ENCODE measurements at places on chromosomes 13 and 19.

- DNase-seq: no peak
Observed at GRCh38 chr13:30354493-30355383, 47.4 kb upstream of the KATNAL1 start.

DNA sequence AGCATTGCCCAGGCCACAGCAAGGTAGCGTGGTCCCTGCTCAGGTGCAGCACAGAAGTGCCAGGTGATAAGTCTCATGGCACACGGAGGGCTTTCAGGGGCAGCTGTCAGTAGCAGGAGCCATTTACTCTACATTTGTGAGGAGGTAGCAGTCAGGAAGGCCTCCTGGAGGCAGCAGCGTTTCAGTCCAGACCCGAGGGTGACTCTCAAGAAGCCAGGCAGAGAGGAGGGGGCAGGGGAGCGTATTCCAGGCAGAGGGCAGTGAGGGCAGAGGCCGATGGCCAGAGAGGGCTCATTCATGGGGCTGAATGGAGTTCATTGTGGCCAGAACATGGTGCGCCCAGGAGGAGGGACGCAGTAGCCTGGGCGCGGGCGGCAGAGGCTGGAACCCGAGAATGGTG is 8.9 kb downstream of the PIAS4 start:
- no peak for DNase-seq

GRCh38 chr13:101554420-101555125 is 102.1 kb downstream of the ITGBL1 start:
- DNase-seq: no peak

DNA sequence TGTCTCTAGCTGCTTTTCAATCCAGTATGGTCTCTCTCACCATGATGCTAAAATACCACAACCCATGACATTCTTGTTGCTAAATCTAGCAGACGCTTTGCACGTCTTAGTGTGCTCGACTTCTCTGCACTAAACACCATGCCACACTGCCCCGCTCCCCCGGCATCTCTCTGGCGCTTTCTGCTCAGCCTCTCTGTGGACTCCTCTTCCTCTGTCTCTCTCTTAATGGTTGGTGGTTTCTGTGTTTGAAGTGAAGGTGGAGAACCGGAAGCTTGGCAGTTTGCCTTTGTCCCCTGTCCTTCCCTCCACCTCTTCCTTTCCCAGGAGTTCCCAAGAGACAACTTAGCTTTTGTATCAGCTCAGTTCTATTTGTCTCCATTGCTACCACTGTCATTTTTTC is 8.8 kb downstream of the ERCC5 start:
- no peak for DNase-seq

DNA sequence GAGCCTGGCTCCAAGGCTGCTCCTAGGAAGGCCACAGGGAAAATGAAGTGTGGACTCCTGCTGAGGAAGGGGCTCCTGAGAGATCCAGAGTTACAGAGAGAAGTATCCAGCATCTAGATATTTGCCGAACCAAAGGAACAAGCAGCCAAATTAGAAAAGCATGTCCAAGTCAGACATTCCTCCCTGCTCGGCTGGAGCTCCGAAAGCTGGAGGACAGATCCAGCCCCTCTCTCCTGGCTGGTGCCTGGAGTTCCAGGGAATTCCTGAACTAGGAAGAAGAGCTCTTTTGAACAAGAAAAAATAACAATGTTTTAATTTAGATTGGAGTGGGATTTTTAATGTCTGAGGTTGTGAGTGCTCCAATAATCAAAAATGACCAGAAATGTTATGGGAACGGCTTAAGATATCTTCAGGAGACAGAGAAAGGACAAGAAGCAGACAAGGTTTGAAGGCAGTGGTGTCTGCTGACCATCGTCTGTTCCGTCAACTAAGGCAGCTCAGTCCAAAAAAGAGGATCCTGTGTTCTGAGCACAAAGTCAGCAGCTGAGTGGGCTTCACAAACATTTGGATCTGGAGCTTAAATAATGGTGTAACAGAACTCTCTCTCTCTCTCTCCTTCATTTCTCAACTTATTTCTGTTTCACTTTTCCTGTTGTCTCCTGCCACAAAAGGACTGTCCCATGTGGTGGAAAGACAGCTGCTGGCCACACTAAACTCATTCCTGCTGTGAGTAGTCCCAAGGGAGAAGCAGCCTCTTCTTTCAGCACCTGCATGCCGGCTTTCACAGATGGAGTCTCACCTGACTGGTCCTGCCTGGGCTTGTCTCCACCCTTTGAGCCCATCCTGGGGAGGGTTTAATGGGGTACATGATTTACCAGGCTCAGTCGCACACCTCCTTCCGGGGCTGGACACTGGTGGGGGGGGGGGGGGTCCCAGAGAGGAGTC is 31.5 kb upstream of the IRS2 start:
- no peak for DNase-seq

DNA sequence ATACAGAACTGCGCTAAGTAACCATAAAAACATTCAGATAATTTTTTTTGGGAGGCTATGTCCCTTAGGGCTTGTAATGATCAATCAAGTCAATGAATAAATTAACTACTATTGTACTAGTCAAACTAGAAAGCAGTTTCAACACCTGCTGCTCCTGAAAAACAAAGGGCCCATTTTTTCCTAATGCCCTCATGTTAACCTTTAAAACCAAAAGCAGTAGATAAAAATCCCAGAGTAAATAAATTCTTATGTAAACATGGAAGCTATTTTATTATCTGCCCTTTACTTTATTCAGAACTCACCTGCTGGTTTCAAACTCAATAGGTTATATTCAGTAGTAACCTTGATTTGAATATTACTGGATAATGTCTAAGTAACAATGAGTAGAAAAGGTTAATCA is 159.5 kb upstream of the STARD13 start:
- no peak for DNase-seq
